ENCODE measurements at places on chromosomes 1 and 21.
A peak's percentile ranks its signal among the peaks of the same experiment; 100 is the strongest.

DNA sequence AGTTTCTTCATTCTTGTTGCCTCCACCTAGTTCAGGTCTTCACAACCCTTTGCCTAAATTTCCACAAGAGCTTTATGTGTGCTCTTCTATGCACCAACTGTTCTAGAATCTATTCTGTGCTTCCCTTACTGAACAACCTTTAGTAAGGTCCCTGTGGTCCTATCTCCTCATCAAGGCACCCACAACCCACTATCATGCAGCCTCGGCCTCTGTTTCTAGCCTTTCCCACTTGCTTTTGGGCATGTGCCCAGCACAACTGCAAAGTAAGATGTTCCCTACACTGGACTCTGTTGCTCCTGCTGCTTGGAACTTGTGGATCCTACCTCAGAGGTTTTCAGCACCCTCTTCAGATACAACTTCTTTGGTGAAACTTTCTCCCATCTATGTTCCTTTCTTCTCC is 2.4 kb upstream of the IER5 start:
- DNase-seq, result no peak

- no peak for DNase-seq
Observed at GRCh38 chr1:179384027-179384426, 18.3 kb downstream of the AXDND1 start.

- no peak for DNase-seq
Observed at GRCh38 chr1:211257826-211258225, 1.3 kb upstream of the RCOR3 start.

DNA sequence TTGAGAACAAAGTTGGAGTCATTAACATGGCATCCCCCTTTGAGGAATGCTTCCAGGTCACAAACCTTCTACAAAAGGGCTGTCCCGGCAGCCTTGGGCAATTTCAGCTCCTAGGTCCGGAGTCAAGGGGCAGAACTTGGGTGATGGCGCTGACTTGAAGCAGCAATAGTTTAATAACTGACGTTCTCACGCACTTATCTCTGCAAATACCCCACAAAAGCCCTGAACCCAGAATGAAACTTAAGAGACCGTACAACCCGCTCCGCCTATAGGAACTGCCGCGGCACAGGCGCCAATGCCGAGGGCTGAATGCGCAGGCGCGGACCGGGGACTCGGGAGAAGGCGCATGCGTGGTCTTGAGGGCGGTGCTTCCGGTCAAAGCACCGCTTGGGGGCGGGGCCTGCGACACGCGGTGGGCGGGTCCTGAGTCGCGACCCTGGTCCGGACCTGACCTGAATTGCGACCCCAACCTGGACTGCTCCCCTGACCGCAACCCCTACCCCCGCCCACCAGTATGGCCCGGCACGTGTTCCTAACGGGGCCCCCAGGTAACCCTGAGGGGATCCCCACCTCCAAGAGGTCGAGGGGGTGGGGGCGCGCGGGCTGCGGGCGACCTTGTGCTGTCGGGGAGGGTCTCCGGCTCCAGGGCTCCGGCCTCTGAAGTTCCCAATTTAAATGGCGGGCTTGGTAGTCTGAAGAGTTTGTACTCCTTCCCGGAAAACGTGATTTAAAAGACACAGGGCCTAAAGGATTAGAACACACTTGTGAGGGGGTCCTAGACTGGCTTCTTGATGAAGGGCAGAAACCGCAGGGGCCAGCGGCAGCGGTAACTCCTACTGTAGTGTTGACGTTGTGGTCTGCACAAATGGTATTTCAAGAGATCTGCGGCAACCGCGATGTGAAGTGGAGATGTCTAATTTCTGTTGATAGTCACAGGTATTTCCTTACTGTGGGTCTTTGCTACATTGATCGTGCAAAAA is at the start of gene NTPCR:
Gene NTPCR, plus strand, starts transcription at position 415 of the 980 bp plus-strand sequence. Its CDS starts 100 bp downstream, at position 515.
- peak; percentile 74 for DNase-seq

GRCh38 chr21:41396558-41397075 is 29.4 kb upstream of the MX1 start:
- DNase-seq, result no peak

DNA sequence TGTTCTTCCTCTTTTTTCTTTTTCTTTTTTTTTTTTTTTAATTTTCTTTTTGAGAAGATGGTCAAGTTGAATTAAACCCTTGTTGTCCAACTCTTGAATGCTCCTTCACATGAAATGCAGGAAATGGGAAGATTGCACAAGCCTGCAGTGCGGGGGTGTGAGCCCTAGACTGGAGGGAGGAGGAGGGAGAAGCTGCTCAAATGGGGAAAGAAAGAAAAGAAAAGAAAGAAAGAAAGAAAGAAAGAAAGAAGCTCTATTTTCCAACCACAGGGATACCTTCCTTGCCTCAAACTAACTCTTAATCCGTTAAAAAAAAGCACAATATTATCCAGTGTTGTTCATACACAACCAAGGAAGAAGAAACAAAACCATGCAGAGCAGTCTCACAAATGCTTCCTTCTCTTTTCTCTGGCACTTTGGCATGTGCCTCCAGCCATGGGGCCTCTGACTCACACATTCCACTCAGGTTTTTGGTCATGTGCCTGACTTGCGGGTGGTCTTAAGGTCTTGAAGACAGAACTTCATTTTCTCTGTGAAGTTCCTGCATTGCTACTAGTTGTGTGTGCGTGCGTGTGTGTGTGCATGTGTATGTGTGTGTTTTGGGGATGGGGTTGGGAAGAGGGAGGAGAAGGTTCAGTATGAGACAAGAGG is 276.1 kb downstream of the RPS6KC1 start:
- DNase-seq, result no peak

DNA sequence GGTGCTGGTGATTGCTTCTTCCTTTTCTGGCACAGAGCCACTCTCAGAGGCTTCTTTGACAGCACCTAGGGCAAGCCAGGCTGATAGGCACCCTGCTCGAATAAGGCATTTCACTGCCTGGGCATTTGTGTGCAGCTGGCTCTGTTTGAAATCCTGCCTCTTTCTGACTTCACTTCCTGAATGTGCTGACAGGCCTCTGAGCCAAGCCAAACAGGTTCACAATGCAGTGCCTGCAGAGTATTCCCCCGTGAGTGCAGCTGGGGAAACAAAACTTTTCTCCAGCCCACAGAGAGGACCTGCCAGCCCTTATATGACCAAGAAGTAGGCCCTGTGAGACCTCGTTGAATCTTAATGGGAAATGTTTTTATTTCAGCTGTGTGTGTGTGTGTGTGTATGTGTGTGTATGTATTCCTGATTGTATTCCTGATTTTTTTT is 10.4 kb downstream of the JUN start:
- DNase-seq, result no peak

All from HS-5 (cell line).